ENCODE measurements at places on chromosomes 11 and 22.

DNA sequence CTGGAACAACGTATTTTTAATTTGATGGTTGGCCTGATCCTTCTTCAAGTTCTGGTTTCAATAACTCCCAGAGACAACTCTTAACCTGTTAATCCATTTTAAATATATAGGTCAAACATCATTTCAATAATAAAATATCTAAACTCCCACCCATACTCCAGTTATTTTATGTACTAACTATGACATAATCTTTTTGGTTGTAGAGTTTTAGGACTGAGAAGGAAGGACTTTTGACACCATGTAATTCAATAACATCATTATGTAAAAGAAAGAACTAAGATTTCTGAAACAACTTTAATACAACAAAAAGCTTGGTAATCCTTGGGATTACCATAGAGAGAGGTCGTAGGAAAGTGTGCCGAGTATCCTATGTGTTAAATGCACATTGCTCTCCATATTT lies 31.5 kb downstream of the VSIG10L2 start:
- DNase-seq = no peak

GRCh38 chr22:46484156-46484860 lies 53.1 kb downstream of the CELSR1 start:
- DNase-seq = no peak

GRCh38 chr11:115188188-115188897 lies 315.9 kb downstream of the CADM1 start:
- no peak for DNase-seq

GRCh38 chr11:13341026-13341425 lies 63.4 kb downstream of the BMAL1 start:
- no peak for DNase-seq

DNA sequence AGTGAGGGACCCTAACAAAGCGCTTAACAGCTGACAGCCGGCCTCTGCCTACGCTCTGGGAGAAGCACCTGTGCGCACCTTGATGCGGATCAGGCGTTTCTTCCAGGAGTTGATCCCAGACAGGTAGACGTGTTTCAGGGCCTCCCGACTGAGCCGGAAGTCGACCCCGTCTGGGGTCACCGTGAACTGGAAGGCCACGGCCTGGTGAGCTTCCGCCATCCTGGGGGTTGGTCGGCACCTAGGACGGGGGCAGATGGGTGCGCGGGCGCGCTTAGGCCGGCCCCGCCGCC lies 585 bp downstream of the CPT1B start:
- no peak for DNase-seq

DNA sequence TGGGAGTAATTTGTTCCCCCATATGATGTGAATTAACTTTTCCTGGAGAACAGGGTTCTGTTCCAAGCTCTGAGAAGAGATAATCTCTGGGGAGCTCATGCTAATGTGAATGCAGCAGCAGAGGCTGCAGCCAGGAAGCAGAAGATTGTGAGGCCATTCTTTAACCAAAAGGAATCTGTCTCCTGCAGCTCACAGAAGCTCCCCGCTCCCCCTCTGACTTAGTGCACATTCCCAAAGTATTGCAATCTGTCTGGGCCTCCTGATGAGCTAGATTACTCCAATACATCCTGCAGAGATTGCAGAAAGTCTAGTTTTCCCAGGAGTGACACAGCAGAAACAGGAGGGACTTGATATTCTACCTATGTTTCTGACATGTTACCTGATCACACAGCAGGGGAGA lies 420.6 kb upstream of the FAT3 start:
- no peak for DNase-seq

- no peak for DNase-seq
Measured at GRCh38 chr11:76455331-76455730, 10.5 kb downstream of the EMSY start.

DNA sequence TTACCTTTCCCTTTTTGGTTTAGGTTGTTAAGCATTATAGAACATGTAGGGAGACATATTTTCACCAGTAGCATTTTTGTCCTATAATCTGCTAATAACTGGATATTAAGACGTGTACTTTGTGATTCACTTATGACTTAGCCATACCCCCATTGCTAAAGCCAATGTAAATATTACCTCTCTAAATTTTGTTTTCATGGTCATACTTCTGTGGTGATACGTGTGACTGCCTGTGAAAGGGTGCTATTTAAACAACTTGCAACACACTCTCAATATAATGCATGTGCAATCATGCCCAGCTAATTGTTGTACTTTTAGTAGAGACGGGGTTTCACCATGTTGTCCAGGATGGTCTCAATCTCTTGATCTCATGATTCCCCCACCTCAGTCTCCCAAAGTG lies 36.2 kb upstream of the PAK1 start:
- DNase-seq = no peak

DNA sequence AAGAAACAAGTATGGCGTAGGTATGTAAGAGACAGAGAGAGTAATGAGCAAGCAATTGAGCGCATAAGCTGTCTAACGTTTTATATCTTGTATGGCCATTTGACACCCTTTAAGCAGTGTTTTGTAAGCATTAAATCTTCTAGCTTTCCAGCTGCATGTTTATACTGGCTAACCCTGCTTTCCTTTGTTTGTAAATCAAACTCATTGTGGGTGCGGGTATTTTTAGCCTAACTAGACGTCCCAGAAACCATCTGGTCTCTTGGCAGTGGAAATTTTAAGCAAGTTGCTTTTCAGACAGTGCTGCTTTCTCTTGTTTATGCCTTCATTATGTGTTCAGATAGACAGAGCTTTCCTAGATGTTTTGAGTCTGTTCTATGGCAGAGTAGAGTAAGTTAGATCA lies 73.5 kb downstream of the RNF169 start:
- no peak for DNase-seq

GRCh38 chr22:36350751-36351594 lies 36.8 kb downstream of the MYH9 start:
- DNase-seq = no peak

- no peak for DNase-seq
Measured at GRCh38 chr11:79119491-79120284, 321.1 kb downstream of the TENM4 start.

GRCh38 chr11:2085251-2086066 lies 53.7 kb downstream of the IGF2 start:
- no peak for DNase-seq

DNA sequence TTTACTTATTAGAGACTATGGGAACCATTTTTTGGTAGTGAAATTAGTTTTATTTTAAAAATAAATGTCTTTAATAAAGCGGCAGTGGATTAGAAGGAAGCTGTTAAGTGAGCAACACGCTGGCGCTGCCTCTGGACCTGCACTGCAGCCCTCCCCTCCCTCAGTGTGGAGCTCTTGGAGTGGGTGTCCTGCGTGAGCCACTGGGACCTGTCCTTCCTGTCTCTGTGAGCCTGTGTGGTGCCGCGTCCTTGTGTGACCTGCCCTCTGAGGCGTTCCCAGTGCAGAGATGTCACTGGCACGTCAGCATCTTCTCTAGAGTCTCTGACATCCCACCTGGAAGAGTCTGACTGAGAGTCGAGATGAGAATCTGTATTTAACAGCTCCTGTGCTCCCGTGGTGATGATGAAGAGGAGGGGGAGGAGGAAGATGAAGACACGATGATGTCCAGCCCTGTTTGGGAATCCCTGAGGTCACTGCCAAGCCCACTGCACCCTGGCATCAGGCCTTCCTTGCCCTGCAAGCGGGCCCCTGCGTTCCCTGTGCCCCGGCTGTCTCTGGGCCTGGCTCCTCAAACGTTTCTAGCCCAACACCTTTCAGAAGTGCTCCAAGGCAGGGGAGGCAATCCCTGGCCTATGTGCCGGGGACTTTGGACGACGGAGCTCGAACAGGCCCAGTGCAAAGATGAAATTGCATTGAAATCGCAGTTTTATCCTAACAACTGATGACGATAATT lies 271.8 kb downstream of the TBC1D22A start:
- no peak for DNase-seq

DNA sequence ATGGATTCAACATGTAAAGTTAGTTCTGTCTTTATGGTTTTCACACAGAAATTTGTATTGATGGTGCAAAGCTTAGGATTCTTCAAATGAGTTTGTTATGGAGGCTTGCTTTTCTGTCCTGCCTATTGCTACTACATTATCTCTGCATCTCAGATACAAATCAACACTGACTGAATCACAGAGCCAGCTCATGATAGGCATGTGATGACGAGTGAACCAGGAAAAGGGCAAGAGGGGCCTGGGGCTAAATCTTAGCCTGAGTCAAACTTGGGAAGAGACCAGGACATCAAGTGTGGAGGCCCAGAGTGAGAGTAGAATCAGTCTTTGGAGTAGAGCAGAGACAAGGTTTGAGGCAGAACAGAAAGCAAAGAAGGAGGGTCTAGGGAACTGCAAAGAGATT lies 107.1 kb upstream of the CD44 start:
- DNase-seq = no peak

- no peak for DNase-seq
Measured at GRCh38 chr11:104090767-104091166, 54.3 kb downstream of the DDI1 start.

DNA sequence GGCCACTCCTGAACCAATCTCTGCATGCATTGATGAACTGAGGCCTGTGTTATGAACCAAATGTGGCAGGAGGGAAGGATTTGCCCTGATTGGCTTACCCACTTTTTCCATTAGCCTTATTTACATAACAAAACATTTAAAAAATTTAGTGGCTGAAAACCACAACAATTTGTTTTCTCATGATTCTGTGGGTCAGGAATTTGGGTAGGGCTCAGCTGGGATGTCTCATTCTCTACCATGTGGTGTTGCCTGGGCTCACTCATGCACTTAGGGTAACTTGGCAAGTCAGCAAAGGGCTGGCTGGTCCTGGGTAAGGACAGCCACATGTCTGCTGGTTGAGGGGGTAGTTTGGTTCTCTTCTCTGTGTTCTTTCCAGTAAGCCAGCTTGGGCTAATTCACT lies 35.1 kb upstream of the CYP2R1 start:
- DNase-seq = no peak

DNA sequence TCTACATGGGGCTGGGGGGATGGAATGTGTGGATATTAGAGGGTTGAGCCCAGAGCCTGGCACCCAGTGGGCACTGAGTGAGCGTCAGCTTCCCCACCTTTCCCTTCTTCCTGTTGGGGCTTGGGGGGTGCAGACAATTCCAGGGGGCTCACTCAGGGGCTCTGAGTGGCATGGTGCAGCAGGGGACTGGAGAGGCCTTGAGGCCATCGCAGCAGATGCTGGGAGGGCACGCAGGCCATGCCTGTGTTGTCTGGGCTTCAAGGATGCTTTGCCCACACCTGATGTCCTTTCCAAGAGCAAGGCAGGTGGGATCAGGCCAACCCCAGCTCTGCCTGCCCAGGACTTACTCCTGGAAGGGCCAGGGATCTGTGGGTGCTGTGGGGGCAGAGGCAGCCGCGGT lies 11.2 kb upstream of the TTLL12 start:
- no peak for DNase-seq

- DNase-seq = no peak
Measured at GRCh38 chr11:74699615-74700396, 31.4 kb downstream of the CHRDL2 start.

- DNase-seq = no peak
Measured at GRCh38 chr11:44803009-44803408, 76.2 kb downstream of the TSPAN18 start.

- DNase-seq = no peak
Measured at GRCh38 chr11:42462558-42463310, 849.1 kb upstream of the API5 start.

All from MM.1S (cell line).